ENCODE measurements at places on chromosomes 2 and 18.

DNA sequence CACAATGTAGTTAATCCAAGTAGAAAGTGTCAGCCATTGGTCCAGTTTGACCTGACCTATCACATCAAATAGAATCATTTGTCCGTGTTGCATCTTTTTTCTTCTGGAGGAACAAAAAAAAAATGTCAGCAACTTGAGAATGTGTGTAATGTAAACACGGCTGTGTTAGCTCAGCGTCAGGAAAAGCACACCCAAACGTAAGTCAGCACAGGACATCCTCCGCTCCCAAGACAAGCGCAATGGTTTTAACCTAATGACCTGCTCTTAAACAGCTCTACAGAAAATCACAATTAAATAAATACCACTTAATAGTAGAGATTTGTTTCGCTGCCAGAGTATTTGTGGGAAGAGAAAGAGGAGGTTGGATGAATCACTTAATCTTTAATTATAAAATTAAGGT lies 59.4 kb downstream of the OSR1 start:
- no peak for DNase-seq

DNA sequence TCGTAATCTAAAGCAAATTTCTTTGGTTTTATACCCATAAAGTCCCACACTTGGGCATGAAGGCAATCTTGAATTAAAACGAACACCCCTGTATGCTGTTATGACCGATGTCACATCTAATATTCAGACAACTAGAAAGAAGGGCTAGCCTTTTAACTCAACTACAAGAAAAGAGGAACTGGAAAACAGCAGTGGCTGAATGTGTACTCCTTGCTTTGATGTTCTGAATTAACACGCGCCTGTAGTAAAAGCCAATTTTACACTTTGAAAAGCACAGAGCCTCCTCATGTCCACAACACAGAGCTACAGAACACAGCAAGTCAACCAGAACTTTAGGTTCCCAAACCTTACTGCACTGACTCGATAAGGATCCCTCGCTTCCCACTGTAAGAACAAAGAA lies 147.6 kb downstream of the HDAC4 start:
- DNase-seq: no peak

DNA sequence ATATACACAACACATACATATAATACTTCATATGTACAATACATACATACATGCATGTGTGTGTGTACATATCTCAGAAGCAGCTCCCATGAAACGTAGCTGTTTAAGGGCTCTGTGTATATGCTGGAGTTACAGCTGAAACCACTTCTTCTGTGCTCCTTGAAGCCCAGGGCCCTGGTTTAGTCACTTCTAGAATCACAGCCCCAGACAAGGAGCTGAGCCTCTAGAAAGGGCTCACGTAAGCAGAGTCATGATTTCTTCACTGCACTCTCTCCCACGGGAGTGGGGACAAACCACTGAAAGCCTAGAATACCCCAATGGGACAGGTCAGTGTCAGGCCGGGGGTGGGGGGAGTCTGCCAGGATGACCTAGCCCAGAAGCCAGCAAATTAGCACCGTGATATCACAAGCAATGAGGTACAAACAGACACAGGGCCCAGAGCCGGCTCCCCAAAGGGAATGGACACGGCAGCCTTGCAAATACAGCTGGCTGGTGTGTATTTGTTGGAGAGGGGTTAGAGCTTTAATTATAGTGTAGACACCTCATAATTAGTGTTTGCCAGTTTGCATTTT lies 90.3 kb downstream of the C1QL2 start:
- DNase-seq: no peak

GRCh38 chr2:185895828-185896693 lies 157.5 kb downstream of the FSIP2 start:
- no peak for DNase-seq

GRCh38 chr2:152411154-152411553 lies 76.2 kb downstream of the FMNL2 start:
- DNase-seq: no peak

GRCh38 chr2:239830121-239831000 lies 194.8 kb downstream of the NDUFA10 start:
- no peak for DNase-seq

- no peak for DNase-seq
These were observed 153.2 kb upstream of the MSH6 start for GRCh38 chr2:47629501-47630460.

DNA sequence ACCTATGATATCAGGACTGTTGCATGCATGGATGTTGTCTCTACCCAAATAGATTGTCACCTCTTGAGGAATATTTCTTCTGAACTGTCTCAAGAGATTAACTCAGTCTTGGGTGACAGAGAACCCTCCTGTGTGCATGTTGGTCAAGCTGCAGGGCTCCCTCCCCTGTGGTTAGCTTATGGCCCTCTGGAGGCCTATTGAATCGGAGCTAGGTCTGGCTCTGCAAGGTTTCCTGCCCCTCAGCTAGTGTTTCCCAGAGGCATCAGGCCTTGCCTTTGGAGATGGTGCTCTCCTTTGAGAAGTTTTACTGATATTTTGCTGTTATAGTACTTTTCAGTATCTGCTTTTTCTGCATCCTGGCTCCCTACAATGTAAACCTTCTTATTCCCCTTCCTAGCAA lies 769.2 kb upstream of the FAM98A start:
- DNase-seq: no peak

DNA sequence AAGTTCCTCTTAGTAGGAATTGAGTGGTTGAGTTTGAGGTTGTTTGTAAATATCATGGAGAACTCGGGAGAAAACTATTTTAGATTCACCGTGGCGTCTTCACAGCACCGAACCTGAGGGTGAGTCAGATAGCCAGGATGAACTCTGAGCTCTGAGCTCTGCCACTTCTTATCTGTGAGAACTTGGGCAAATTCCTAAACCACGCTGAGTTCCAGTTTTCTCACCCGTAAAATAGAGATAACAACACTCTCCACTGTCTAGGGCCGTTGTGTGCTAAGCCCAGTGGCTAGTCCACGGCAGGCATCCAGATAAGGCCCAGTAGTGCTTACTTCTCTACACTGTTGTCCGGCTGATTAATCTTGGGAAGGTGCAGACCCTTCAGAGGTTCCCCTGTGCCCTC lies 7.0 kb downstream of the KIF5C start:
- DNase-seq: no peak

DNA sequence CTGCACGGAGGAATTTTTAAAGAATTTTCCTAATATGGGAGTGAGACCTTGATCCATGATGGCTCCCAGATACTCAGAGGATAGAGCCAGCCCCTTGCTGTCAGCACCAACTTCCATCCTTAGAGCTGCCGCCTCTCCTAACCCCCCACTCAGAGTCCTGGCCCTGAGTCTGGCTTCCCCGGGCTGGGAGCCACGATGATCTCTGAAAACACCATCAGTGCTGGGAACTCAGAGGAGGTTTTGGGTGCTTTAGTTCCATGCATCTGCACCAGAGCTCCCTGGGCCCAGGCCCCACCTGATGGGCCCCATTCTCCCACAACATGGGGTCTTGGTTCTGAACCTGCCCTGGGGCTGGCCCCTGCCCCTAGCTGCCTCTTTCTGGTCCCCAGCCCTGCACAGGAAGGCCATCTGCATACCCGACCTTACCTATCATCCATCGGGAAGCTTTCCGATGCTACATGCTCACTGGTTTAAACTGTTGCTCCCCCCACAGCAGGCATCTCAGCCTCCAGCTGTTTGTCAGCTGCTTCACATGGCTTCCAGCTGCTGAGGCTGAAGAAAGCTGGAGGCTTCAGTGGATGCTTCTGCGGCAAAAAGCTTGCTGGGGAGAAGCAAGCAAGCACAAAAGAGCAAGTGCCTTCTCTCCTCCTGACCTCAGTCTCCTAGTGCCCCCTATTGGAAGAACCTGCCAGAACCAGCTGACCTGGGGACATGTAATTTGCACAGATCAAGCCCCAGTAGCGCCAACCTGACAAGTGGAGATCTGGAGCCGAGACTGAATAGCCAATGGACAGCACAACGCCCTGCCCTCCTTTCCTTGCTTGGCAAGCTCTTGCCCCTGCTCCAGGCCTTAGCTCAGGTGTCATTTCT lies 24.2 kb upstream of the RHOB start:
- no peak for DNase-seq

DNA sequence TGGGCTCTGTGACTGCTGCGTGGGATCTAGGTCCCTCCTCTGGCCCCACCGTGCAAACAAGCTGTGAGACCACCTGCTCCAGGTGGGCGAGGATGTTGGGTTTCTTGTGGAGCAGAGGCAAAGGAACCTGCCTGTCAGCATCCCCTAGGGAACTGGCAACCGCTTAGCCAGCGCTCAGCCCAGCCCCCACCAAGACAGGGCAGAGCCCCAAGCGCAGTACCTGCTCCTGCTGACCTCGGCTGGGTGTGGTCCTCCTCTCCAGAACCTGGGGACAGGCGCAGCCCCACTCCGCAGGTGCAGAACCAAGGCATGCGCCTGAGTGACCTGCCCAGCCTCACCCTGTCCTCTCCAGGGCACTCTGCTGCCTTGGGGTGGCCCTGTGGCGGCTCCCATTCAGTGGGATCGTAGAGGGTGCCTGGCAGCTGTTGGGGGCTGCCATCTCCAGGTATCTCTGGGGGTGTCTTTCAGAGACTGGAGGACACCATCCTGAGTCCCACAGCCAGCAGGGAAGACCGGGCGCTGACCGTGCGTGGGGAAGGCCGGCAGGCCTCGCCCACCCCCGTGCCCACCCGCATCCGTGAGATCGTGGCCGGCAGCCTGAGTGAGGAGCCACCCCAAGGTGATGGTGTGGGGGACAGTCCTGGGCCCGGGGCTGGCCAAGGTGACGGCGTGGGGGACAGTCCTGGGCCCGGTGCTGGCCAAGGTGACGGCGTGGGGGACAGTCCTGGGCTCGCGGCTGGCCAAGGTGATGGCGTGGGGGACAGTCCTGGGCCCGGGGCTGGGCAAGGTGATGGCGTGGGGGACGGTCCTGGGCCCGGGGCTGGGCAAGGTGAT lies 12.3 kb downstream of the CROCC2 start:
- DNase-seq: no peak

DNA sequence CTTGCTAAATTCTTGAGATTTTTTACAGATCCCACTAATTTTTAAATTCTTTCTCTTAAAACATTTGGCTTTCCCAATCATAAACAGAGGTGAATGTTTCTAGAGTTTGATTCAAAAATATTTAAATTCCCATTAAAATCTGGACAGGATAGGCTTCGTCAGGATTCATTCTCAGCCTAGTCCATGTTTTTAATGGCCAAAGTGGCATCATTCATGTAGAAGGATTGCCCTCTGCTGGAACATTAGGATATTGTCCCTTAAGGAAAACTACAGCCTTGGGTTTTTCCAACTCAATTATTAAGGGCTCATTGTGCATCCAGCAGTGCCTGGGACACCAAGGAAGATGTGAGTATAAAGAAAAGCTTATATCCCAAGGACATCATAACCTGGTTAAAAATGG lies 71.7 kb downstream of the TPGS2 start:
- DNase-seq: no peak

GRCh38 chr2:206915121-206915520 lies 24.2 kb upstream of the CPO start:
- no peak for DNase-seq

- DNase-seq: no peak
These were observed 75.8 kb downstream of the CLHC1 start for GRCh38 chr2:55156326-55156725.

DNA sequence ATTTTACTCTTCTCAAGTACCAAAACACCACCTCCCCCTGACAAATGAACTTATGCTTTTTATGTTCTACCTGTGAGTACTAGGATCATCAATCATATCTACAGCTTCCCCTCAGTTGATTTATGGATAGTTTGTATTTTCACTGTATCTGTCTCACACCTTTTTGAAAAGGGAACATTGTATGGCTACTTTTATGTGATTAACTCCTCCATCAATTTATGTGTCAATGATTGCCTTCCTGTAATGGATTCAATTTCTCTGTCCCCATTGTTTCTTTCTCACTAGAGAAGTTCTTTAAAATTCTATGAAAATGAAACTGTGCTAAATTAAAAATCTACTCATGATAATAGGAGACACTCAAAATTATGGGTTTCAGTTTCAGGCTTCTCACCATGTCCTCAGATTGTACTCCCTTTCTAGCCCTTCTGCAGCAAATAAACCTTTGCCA lies 935.0 kb downstream of the TRIB2 start:
- DNase-seq: no peak

DNA sequence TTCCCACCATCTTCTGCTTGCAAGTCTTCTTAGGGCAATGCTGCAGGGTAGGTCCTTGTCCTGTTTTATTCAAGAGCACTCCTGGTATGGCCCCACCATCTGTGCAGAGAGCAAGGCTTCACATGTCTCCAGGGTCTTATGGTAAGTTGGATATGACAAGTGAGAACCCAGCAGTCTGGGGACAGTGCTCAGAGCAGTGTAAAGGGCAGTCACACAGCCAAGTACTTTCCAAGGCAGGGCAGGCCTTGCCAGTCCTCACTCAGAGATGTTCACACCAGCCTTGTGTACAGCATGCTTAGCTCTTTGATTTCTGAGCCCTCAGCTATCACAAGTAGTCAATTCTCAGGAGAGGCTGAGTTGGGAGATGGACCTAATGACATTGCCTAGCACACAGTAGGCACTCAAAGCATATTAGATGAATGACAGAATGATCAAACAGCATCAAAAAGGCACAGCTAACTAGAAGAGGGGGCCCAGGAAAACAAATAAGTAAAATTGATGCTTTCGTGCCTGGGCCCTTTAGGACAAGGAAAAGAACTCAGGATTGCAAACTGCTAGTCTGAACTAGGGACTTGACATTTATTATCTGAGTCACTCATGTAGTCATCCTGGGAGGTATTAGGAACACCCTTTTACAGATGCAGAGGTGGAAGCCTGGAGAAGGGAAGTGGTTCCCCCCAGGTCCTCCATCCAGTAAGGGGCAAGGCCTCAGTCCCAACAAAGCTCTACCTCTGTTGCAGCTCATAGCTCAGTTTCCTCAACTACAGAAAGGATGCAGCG lies 86.7 kb upstream of the CTAGE1 start:
- no peak for DNase-seq

- no peak for DNase-seq
These were observed 51.6 kb downstream of the MAPK4 start for GRCh38 chr18:50611529-50611941.

- peak; percentile 78 for DNase-seq
These were observed 35.5 kb upstream of the HAAO start for GRCh38 chr2:42827647-42828486.

GRCh38 chr2:196544906-196545433 lies 94.5 kb upstream of the CCDC150 start:
- no peak for DNase-seq

- no peak for DNase-seq
These were observed 21.4 kb upstream of the MTX2 start for GRCh38 chr2:176247859-176248258.

DNA sequence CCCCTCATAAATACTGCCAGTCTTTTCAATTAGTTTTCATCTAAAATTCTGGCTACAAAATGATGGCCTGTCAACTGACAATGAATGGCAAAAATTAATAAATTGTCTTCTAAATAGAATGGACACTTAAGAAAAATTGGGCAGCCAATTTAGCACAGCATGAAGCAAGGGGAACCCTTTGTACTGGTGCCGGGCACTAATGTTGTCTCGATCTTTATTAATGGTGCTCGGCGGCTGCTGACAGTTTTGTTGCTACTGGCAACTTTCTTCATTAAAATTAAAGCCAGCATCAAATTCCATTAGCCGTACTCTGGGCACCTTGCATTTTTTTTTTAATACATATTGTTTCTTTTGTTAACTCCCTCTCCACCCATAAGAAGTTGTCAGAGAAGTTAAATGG lies 309.3 kb downstream of the GBX2 start:
- no peak for DNase-seq

GRCh38 chr2:32565902-32566301 lies 61.9 kb upstream of the TTC27 start:
- no peak for DNase-seq

- no peak for DNase-seq
These were observed 92.0 kb downstream of the HDAC4 start for GRCh38 chr2:239308661-239309397.

Data from activated T-cell treated with anti-CD3 and anti-CD28 coated beads for 48 hours (primary cell).